ENCODE measurements at places on chromosomes 12 and 14.
A peak's percentile ranks its signal among the peaks of the same experiment; 100 is the strongest.

DNA sequence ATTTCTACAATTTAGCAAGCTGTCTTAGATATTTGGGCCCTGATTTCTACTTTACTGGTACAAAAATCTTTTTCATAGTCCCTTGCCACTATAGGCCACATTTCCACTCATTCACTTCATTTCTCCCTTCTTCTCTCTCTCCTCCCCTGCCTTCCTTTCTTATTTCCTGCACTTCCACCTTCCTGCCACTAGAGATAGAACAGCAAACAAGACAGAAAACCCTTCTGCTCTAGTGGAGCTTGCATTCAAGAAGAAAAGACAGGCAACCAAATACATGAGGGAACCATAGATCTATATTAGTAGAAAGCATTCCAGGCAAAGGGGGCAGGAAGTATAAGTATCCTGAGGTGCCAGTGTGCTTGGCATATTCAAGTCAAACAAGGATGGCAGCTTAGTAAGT lies 623.5 kb downstream of the FLRT2 start:
- peak; percentile 96 for DNase-seq

DNA sequence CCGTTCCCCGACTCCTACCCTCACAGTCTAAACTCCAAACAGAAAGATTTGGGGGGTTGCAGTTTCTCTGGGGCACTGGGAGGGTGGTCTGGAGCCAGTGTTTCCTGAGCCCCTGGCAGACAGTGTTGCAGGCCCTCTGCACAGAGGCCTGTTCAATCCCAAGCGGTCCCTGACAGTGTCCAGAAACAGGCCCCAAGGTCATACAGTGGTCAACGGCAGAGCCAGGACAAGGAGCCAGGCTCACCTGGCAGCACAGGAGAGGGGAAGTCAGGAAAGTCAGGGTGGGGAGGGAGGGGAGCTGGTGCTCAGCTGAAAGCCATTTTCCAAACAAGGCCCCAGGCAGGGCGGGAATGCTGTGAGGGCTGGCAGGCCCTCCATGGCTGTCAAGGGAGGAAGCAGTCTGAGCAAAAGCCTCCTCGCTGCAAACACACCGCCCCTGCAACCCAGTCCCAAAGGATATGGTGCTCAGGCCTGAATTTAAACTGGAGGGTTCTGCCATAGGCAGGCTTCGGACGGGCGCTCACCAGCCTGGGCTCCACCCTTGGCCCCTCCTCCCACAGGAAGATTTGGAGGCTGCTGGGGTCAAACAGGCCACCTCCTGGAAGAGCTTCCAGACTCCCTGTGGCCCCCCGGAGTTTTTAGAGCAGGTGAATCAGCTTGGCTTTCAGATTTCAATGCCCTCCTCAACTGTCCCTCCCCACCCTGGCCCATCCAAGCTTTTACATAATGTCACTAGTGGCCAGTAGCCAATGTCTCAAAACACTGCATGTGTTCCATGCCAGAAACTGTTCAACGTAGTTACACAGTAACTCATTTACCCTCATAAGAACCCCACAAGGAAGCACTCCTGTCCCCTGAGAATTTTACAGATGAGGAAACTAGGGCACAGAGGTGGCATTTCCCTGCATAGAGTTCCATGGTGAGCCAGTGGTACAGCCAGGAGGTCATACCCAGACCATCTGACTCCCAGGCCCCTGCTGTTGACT lies 41.5 kb downstream of the CHGA start:
- DNase-seq, result no peak

GRCh38 chr12:2844786-2845185 lies 10.0 kb upstream of the NRIP2 start:
- no peak for DNase-seq

- DNase-seq, result peak; percentile 37
Measured at GRCh38 chr14:76844223-76844622, 18.0 kb downstream of the LRRC74A start.

GRCh38 chr12:118312578-118312977 lies 60.1 kb downstream of the TAOK3 start:
- no peak for DNase-seq

DNA sequence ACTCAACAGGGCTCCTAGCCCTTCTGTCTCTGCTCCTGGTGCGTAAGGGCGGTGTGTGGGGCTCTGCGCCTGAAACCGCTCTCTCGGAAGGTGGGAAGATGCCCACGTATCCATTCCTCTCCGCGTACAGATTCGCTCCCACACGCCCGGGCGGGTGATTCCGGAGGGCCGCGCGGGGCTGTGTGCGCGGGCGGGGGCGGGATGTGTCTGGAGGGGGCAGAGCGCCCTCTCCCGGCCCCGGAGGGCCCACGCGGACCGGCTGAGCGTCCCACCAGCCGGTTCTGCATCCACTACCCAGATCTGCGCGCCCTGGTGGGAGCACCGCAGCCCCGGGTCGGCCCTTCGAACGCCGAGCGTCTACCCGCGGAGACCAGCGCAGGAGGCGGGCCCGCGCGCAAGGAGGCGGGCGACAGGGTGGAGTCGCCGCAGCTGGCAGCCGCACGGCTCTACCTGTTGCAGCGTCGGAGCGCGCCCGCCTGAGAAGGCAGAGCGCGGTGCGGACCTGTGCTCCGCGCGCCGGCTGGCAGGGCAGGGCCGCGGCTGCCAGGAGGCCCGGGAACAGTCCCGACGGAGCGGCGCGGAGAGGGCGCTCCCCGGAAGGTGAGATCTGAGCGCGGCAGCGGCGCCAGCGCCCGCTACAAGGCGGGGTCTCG lies 1.4 kb upstream of the KCNK13 start:
- peak; percentile 79 for DNase-seq

GRCh38 chr12:79020106-79020505 lies 155.5 kb downstream of the SYT1 start:
- DNase-seq, result peak; percentile 10

- DNase-seq, result peak; percentile 96
Measured at GRCh38 chr14:69153152-69153872, 393 bp upstream of the DCAF5 start.

- peak; percentile 67 for DNase-seq
Measured at GRCh38 chr14:28776482-28777266, 10.1 kb downstream of the FOXG1 start.

DNA sequence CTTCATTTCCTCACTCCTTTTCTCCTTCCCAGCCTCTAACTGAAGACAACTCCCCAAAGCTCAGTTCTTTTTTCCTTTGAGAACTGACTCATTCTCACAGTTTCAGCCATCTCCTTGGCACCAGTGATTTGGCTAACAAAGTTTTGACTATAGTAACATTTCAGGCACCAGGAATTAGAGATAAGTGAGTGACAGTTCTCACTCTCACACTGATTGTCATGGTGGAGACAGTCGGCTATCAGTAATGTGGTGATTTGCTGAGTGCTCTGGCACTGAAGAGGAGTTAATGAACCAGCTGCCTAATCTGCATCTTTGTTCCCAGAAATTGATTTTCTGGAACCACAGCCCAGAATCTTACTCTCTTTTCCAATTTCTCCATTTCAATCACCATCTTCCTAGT lies 29.5 kb downstream of the HELB start:
- no peak for DNase-seq

DNA sequence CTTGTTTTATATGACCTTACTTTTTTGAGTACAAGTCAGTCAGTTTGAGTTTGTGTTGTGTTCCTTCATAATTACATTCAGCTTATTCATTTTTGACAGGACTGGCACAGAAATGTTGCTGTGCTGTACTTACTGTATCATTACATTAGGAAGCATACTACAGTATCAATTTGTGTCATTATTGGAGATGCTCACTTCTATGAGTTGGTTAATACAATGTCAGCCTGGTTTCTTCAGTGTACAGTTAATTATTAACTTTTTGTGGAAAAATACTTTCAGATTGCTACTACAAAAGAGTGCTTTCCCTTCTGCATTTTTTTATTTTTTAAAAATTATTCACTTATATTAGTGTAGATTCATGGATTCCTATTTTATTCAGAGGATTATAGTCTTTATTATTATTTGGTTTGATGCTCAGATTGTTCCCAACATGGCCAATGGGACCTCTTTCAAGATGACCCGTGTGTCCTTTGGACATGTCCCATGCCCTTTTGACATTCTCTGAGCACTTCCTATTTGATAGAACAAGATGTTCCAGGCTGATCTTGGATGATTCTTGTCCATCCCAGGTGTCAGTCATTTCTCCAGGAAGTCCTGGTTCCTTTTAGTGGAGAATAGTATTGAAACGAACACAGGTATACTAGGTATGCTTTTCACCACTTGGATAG lies 66.6 kb downstream of the MON2 start:
- DNase-seq, result no peak

Data from NCI-H82 (cell line).